Transverse colon (tissue), 4 donors: ENCODE measurements at places on chromosomes 1 and 21. TPM values are rescaled to one million over a fixed set of nuclear protein-coding genes. Genes with fewer than 3 reads are reported as not detected.

GRCh38 chr1:24417681-24418080 is 2.1 kb downstream of the NIPAL3 start:
- no peak for DNase-seq

Gene TPTE
- not detected for total RNA-seq

DNA sequence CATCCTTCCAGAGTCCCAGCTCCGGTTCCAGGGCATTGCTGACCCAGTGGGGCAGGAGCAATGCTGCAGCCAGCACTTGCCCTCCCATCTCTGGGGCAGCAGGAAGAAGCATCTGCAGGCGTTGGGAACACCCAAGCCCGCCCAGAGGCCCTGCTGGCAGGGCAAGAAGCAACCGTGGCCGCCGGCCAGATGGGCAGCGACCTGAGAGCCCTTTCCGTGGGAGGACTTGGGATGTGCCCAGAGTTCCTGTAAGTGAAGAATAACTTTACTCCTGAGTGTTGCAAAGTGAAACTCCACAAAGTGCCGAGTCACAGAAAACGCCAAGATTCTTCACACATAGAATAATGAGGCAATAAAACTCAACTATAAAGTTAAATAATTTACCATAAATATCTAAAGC is 46.0 kb downstream of the GRIK3 start:
- no peak for DNase-seq

DNA sequence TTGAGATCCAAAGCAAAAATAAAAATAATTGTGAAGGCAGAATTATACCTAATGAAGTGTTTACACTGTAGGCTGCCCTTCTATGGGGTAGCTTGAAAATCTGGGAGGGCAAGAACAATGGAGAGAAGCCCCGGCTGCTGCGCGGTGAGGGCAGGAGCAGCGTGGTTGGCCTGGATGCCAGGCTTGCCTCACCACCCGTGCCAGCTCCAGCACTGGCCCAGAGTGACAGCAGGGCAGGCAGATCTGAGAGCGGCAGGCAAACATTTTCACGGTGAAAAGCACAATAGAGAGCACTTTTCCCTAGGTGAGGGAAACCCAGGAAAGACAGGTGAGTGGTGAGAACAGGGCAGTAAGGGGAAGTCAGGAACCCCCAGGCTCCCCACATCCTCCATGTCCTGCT is 1.4 kb downstream of the PROK1 start:
- DNase-seq: no peak

DNA sequence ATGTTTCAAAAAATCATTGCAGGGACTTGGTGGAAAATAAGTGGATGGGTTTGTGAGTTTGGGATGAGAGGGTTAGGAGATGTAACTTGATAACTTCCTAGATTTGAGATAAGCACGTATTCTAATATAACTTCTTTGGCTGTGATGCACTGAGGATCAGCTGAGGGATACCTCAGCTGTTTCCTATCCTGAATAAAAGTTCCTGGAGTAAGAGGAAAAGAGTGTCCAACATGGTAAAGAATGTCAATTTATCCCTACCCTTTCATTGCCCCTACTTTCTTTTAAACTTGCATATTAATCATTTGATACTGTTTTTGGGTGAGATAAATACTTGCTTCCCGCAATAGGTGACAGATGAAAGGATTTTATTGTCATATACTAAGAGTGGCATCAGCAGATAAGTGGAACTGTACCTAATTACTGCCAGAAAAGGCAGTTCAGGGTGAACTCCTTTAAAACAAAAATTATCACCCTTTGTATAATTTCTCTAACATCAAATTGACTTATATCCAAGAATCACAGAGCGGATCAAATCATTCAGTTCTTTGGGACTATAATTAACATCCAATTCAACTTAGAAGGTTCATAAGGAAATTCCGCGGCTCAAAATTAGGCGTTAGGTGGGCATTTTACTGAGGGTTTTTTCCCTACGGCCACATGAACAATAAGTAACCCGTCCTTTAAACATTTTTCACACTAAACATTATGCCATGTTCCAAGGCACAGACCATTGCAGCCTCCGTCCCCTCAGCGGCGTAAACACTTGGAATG is 1.4 kb upstream of the SUCO start:
- no peak for DNase-seq

- no peak for DNase-seq
Observed at GRCh38 chr1:2973601-2974593, 47.4 kb upstream of the ACTRT2 start.

Gene HSD3B2
- total RNA-seq: 125 TPM

Gene FCRL5
- 28.7 TPM for total RNA-seq

- no peak for DNase-seq
Observed at GRCh38 chr1:156834322-156834721, 17.7 kb upstream of the SH2D2A start.

DNA sequence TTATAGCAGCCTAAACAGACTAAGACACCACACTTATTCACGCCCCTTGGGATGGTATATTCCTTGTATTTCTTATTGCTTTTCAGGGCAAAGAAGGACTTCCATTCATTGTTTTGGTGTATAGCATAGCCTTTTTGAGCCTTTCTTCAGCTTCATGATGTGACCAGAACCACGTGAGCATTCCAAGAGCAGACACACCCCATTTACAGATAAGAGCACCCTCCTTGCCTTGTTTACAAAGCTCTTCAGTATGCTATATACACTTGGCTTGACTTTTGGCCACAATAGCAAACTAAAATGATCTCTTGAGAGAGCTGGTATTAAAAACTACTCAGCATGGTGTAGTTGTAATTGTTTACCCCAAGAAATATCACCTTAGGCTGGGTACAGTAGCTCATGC is 78.7 kb downstream of the PIK3R3 start:
- no peak for DNase-seq

DNA sequence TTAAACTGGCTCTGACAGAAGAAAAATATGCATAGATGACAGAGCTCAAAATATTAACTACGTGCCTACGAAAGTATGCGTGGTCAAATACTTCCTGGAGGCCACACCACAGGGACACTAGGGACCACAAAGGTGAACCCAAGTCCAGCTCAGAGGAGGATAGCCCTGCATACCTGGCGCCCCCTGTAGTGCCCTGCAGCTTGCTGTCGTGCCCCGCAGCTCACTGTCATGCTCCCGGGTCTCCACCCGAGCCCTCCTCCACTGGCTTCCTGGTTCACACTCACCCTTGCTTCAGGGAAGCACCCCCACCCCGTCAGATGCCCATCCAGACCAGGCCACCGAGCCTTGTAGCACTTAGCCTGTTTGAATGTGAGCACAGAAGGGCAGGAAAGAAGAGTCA is 16.7 kb upstream of the NADK start:
- DNase-seq: no peak

- DNase-seq: no peak
Observed at GRCh38 chr1:162404550-162405160, 7.3 kb downstream of the SH2D1B start.

GRCh38 chr1:168585191-168585590 is 8.8 kb downstream of the XCL1 start:
- no peak for DNase-seq

DNA sequence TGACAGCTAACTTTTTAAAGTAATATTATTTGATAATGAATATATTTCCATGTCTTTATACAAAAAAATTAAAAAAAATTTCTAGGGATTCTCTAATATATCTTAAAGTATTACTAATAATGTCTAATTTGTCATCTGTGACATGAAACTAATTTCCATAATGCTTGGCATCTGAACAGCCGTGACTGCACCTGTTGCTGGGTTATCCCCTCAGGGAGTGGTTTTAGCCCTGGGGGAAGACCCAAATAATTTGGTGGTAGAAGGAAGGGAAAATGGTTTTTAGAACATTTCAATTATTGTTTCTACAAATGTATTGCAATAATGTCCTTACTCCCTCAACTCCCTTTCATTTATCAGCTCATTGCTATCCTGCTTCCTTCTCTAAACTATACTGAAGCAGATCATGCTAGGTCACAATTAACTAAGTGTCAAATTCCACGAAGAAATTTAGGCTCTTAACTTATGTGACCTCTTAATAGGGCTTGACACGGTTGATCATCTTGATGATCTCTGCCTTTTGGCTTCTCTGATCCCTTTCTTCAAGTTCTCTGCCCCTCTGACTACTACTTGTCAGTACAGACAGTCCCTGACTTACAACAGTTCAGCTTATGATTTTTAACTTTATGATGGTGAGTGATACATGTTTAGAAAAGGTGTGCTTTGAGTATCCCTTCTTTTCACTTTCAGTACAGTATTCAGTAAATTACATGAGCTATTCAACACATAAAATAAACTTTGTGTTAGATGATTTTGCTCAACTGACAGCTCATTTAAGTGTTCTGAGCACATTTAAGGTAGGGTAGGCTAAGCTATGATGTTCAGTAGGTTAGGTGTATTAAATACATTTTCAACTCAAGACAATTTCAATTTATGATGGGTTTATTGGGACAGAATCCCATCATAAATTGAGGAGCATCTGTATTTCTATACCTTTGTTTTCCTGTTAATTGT is 26.4 kb upstream of the DPH5 start:
- no peak for DNase-seq

Gene SHISAL2A
- total RNA-seq: 8.2 TPM

GRCh38 chr1:167202049-167202448 is 18.6 kb upstream of the POU2F1 start:
- no peak for DNase-seq

DNA sequence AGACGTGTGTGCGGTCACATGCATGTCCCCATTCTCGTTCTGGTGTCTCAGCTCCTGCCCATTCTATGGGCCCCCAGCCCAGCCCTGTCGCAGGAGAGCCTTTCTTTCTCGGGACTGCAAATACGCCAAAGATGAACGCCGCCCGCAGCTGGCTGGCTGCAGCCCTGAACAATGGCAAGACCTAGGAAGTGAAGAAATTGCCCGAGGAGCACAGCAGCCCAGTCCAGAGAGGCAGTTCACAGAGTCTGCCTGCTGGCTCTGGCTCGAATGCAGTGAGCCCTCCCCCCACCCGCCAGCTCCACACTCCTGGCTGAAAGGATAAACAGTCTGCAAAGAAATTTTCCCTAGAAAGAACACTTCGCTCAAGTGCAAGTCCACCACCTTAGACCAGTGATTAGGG is 23.3 kb downstream of the PAX7 start:
- DNase-seq: no peak

DNA sequence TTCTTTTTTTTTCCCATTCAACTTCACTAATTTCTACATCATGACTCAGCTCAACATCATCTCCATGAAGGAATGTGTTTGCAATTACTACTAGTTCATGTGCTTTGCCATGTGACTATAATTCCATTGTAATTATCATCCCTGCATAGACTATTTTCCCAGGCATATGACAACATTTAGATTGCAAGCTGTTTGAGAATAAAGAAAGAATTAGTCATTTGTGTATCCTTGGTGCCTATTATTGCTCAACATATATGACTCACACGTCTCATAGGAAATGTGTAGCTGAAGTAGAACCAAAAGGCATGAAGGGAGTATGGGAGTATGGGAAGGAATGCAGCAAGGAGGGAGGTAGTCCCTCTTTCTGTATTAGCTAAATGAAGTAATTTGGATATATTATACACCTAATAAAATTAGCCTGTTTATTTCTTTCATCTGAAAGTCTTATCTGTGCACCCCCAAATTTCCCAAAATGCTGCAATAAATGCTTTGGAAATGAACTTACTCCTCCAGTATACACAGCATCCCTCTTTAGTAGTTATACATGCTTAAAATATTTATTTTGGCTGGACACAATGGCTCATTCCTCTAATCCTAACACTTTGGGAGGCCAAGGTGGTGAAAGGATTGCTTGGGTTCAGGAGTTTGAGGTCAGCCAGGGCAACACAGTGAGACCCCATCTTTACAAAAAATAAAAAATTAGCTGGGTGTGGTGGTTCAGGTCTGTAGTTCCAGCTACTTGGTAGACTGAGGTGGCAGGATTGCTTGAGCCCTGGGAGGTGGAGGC is 316.9 kb upstream of the ADGRL4 start:
- DNase-seq: no peak

- DNase-seq: no peak
Observed at GRCh38 chr1:95216292-95216990, 17.6 kb upstream of the RWDD3 start.

GRCh38 chr1:206551296-206551985 is 44.1 kb downstream of the RASSF5 start:
- DNase-seq: no peak

GRCh38 chr21:45863751-45864150 is 117.8 kb upstream of the COL6A1 start:
- DNase-seq: no peak

- DNase-seq: peak; percentile 34
Observed at GRCh38 chr1:111948209-111949171, 41.0 kb downstream of the KCND3 start.

Gene PTPN7
- 32.5 TPM for total RNA-seq

DNA sequence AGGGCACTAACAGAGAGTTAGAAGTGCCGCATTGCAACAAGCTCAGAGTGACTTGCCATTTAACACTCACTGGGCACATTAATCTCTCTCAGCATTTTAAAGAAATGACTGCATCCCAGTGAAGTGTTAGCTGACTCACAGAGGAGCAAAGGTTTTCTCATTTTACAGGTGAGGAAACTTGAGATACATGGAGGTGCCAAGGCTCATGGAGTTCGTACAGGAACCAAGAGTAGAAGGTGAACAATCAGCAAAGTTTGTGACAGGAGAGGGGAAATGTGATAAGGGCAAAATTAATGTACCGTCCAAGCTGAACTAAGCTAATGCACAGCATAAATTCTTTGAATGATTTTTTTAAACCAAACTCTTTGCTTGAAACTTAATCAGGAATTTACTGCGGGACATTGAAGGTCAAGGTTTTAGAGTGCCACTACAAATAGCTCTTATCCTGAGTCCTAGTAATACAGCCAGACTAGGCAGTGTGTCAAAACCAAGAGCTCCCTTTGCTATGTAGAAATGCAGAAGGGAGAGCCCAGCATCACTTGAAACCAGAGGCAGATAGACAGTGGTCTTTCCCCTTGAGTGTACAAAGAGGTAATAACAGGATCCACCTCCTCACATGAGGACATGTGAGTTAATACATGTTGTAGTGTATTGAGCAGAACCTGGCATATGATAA is 22.4 kb upstream of the NTPCR start:
- no peak for DNase-seq

DNA sequence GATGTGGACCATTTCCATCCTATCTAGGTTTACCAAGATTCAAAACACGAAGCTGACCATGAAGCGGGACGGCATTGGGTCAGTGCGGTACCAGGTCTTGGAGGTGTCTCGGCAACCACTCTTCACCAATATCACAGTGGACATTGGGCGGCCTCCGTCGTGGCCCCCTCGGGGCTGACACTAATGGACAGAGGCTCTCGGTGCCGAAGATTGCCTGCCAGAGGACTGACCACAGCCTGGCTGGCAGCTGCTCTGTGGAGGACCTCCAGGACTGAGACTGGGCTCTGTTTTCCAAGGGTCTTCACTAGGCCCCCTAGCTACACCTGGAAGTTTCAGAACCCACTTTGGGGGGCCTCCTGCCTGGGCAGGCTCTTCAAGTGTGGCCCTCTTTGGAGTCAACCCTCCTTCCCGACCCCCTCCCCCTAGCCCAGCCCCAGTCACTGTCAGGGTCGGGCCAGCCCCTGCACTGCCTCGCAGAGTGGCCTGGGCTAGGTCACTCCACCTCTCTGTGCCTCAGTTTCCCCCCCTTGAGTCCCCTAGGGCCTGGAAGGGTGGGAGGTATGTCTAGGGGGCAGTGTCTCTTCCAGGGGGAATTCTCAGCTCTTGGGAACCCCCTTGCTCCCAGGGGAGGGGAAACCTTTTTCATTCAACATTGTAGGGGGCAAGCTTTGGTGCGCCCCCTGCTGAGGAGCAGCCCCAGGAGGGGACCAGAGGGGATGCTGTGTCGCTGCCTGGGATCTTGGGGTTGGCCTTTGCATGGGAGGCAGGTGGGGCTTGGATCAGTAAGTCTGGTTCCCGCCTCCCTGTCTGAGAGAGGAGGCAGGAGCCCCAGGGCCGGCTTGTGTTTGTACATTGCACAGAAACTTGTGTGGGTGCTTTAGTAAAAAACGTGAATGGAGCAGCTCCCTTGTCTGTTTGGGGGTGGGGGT is 864 bp upstream of the CCDC24 start:
- DNase-seq: no peak

Gene RNU1-1
- total RNA-seq: under 0.01 TPM
